ENCODE measurements at places on chromosomes 16 and 17.

DNA sequence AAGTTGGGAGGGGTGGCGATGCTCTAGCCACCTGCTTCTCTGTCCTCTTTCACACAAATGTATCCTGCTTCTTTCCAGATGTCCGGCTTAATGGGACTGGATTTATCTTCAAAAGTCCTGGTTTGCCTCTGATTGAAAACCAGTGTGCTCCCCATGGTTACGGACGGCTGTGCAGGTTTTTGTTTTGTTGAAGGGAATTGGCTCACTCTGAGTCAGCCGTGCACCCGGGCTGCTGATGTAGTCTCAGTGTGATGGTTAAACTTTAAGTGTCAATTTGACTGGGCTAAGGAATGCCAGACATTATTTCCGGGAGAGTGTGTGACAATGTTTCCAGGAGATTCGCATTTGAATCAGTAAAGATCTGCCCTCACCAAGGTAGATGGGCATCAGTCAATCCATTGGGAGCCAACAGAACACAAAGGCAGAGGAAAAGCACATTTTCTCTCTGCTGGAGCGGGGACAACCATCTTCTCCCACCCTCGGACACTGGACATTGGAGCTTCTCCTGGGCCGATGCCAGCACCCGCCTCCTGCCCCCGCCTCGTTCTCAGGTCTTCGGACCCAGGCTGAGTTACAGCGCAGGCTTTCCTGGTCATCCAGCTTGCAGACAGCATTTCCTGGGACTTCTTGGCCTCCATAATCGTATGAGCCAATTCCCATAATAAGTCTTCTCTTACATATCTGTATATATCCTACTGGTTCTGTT is 126.9 kb upstream of the TNRC6C start:
- no peak for DNase-seq

- no peak for DNase-seq
Measured at GRCh38 chr16:30766206-30766932, 4.2 kb downstream of the RNF40 start.

- no peak for DNase-seq
Measured at GRCh38 chr17:75639327-75639726, 6.1 kb downstream of the SMIM5 start.

- DNase-seq = no peak
Measured at GRCh38 chr17:62597920-62598319, 29.6 kb upstream of the MRC2 start.

- no peak for DNase-seq
Measured at GRCh38 chr16:3554351-3554928, 22.8 kb downstream of the NLRC3 start.

- DNase-seq = no peak
Measured at GRCh38 chr17:29024316-29024952, 18.5 kb upstream of the PIPOX start.

All from stimulated activated CD4-positive, alpha-beta T cell treated with anti-CD3 and anti-CD28 coated beads, Interleukin-15, amount 100 ng/mL, for 24 hours (primary cell).